ENCODE measurements at places on chromosomes 1 and 21. TPM values are rescaled to one million over a fixed set of nuclear protein-coding genes. Genes with fewer than 3 reads are reported as not detected.

The LCE3D gene
- total RNA-seq = not detected

The WNT4 gene
- total RNA-seq = under 0.01 TPM

The SLC44A5 gene
- total RNA-seq = 0.09 TPM

The SPATA17 gene
- total RNA-seq = 1.4 TPM

The LMOD1 gene
- 3.5 TPM for total RNA-seq

The ADGRB2 gene
- total RNA-seq = 10.6 TPM

The CSMD2 gene
- total RNA-seq = 1.7 TPM

The MCOLN2 gene
- 3.0 TPM for total RNA-seq

The OR2T34 gene
- not detected for total RNA-seq

The DNAH14 gene
- 15.6 TPM for total RNA-seq

The GFI1 gene
- not detected for total RNA-seq

The TMEM82 gene
- total RNA-seq = not detected

The BSND gene
- total RNA-seq = not detected

The FCRL2 gene
- not detected for total RNA-seq

The NBPF4 gene
- total RNA-seq = not detected

The KRTAP13-2 gene
- not detected for total RNA-seq

The FAM78B gene
- 0.26 TPM for total RNA-seq

The LEMD1 gene
- total RNA-seq = not detected

The SPATA6 gene
- total RNA-seq = 5.3 TPM

The CFAP107 gene
- not detected for total RNA-seq

The CTH gene
- total RNA-seq = 1.7 TPM

The LRRC53 gene
- not detected for total RNA-seq

The FCRL6 gene
- total RNA-seq = not detected

The LEPROT gene
- 34.8 TPM for total RNA-seq

The HFM1 gene
- total RNA-seq = 0.43 TPM

The POFUT2 gene
- 34.7 TPM for total RNA-seq

The F5 gene
- not detected for total RNA-seq

The HSPA6 gene
- total RNA-seq = 4.4 TPM

The ERICH3 gene
- under 0.01 TPM for total RNA-seq

The GJB5 gene
- total RNA-seq = 0.34 TPM

The C1orf216 gene
- 23.0 TPM for total RNA-seq

The JMJD4 gene
- 20.8 TPM for total RNA-seq

The IVL gene
- not detected for total RNA-seq

The C1QC gene
- not detected for total RNA-seq

The OR2T2 gene
- total RNA-seq = not detected

The MYCL gene
- 0.09 TPM for total RNA-seq

The PHGDH gene
- 154 TPM for total RNA-seq

The NBPF6 gene
- total RNA-seq = not detected

The ITLN2 gene
- not detected for total RNA-seq
